ENCODE measurements at places on chromosomes 1 and 21. TPM values are rescaled to one million over a fixed set of nuclear protein-coding genes. Genes with fewer than 3 reads are reported as not detected.

GRCh38 chr1:86640161-86640670, 64.2 kb upstream of the SH3GLB1 start:
- no peak overlapping the region for H3K4me3 ChIP-seq
- no peaks in the 10 kb centered on the region for H3K4me1 ChIP-seq
- DNase-seq: no peak
- no peak overlapping the region for H3K27ac ChIP-seq
- no peaks in the 10 kb centered on the region for H3K27me3 ChIP-seq

- no peak for DNase-seq
- no peak overlapping the region for H3K27ac ChIP-seq
- H3K27me3 ChIP-seq: peaks cover 9% of the 10 kb centered on the region
- no peak overlapping the region for H3K4me3 ChIP-seq
These were observed 10.0 kb upstream of the RAB7B start for GRCh38 chr1:206013026-206013795.

GRCh38 chr1:198833706-198834503, 195.1 kb downstream of the PTPRC start:
- H3K27ac ChIP-seq: no peak overlapping the region
- no peaks in the 10 kb centered on the region for H3K4me1 ChIP-seq
- DNase-seq: no peak
- H3K27me3 ChIP-seq: no peaks in the 10 kb centered on the region
- no peak overlapping the region for H3K4me3 ChIP-seq

GRCh38 chr1:55210990-55211801, 4.0 kb downstream of the USP24 start:
- peaks cover 6% of the 10 kb centered on the region for H3K36me3 ChIP-seq
- peaks cover 15% of the 10 kb centered on the region for H3K4me1 ChIP-seq
- no peaks in the 10 kb centered on the region for H3K27me3 ChIP-seq

DNA sequence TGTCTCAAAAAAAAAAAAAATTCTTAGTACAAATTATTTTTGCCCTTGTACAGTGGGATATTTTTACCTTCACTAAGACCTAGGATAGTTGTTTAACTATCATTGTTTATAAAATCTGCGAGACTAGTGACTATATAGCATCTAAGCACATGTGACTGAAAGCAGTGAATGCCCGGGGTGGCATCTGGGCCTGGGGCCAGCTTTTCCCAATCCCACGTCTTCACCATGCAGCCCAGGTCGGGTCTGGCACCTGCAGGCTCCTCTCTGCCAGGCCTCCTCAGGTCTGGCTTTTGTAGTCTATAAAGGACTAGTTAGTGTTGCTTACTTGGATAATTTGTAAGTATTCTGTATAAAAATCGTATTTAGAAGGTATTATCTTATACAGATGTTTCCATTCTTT, 40.8 kb downstream of the CBS start:
- no peak for DNase-seq
- H3K27ac ChIP-seq: no peak overlapping the region
- peaks cover 21% of the 10 kb centered on the region for H3K36me3 ChIP-seq
- no peaks in the 10 kb centered on the region for H3K27me3 ChIP-seq

DNA sequence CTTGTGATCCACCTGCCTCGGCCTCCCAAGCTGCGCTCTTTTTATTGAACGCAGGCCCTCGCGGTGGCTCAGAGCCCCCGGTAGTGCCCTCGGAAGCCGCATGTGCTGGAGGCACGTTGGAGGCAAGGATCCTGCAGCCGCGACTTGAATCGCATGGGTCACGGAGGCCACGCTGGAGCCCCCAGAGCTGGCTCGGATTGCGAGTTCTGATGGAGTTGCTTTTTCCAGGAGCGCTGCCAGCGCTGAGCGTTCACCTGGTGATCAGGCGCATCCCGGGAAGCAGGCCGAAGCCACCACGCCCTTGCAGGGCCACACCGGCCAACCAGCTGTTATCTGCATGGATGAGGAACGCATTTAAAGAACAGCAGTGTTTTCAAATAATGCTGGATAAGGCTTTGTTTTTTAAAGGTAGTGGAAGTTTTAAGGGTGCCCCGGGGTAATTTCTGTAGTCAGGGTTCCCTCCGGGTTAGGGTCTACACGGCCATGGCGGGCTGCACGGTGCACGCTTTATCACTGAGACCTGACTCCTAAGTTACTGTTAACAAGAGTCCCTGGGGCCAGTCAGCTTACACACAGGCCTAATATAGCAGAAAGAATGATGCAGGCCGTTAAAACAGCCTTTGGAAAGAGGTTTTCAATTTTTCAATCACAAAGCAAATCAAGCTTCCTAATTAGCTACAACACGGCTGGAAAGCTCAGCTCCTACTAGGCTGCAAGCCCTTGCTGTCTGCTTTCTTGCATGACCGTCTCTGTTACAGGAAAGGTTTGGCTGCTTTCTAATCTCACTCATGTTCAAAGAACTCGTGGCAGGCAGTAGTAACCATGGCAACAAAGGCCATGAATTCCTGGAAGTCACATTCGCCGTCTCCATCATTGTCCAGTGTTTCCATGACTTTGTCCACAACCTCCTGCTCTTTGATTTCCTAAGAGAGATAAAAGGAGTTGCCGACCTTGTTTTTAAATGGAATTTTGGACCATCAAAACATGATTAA, 6.0 kb downstream of the S100B start:
- DNase-seq: no peak
- H3K4me1 ChIP-seq: no peaks in the 10 kb centered on the region
- H3K27me3 ChIP-seq: 0 out of 2 replicates have a peak, but pooled peaks cover 3% of the 10 kb centered on the region
- H3K36me3 ChIP-seq: no peaks in the 10 kb centered on the region
- no peak overlapping the region for H3K4me3 ChIP-seq

GRCh38 chr1:9010781-9011323, 15.4 kb downstream of the SLC2A7 start:
- no peak overlapping the region for H3K4me3 ChIP-seq
- no peak for DNase-seq
- no peak overlapping the region for H3K27ac ChIP-seq
- H3K27me3 ChIP-seq: no peaks in the 10 kb centered on the region

GRCh38 chr1:156368889-156369684, at the start of gene RHBG:
Gene RHBG, plus strand, starts transcription at chr1:156369211. Its CDS starts 39 bp downstream, at chr1:156369250.
- H3K27me3 ChIP-seq: no peaks in the 10 kb centered on the region
- no peak within 1 kb of the TSS for H3K27ac ChIP-seq
- H3K36me3 ChIP-seq: no peaks in the 10 kb centered on the region
- H3K4me1 ChIP-seq: no peaks in the 10 kb centered on the region
- DNase-seq: no peak
- H3K4me3 ChIP-seq: no peak within 1 kb of the TSS

- no peak overlapping the region for H3K4me3 ChIP-seq
- DNase-seq: peak; percentile 25
- H3K36me3 ChIP-seq: no peaks in the 10 kb centered on the region
- H3K27ac ChIP-seq: no peak overlapping the region
These were observed 5.6 kb downstream of the OSBPL9 start for GRCh38 chr1:51622455-51622913.

GRCh38 chr21:46562964-46563607, 41.8 kb downstream of the S100B start:
- peaks cover 13% of the 10 kb centered on the region for H3K36me3 ChIP-seq
- H3K4me3 ChIP-seq: no peak overlapping the region
- H3K27ac ChIP-seq: no peak overlapping the region
- H3K27me3 ChIP-seq: no peaks in the 10 kb centered on the region
- no peaks in the 10 kb centered on the region for H3K4me1 ChIP-seq
- no peak for DNase-seq

DNA sequence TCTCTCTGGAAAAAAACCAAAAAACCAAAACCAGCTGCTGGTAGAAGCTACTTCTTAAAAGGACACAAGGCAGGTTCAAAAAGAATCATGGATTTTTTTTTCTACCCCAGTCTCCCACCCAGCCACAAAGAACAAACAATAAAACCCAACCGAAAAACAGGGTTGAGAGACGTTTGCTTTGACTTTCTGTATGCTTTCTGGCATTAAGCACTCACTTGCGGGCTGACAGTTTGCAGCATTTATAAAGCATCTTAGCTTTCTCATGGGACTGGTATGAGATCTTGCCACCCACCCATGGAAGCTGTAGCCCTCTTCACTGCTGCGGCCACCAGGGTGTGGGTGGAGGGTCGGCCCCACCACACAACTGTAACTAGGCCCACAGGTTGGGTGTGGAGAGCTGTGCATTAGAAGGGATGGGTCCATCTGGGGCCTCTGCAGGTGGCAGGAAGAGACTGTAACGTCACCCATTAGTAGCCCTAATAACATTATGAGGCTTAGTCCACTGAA, 165.7 kb downstream of the RHOU start:
- no peaks in the 10 kb centered on the region for H3K36me3 ChIP-seq
- H3K27me3 ChIP-seq: peaks cover 5% of the 10 kb centered on the region
- H3K27ac ChIP-seq: no peak overlapping the region
- peaks cover 23% of the 10 kb centered on the region for H3K4me1 ChIP-seq
- DNase-seq: no peak

DNA sequence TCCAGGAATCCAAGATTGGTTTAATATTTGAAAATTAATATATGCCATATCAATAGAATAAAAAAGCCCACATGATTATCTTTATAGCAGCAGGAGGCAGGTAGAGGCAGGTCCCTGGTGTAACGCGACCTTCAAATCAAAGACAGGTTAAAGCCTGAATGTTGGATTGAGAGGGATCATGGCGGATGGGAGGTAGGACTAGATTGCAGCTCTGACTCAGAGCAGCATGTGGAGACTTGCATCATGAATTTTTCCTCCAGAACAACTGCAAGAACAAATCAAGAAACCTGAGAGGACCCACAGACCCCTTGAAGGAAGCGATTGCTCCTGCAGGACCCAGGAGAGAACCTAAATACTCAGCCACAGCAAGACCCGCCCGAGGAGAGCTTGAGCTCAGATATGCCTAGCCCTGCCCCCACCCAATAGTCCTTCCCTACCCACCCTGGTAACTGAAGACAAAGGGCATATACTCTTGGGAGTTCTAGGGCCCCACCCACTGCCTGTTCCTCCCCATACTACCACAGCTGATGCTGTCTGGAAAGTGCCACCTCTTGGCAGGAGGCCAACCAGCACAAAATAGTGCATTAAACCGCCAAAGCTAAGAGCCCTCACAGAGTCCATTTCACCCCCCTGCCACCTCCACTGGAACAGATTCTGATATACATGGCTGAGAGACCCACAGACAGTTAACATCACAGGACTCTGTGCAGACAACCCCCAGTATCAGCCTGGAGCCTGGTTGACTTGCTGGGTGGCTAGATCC, 19.5 kb downstream of the S100B start:
- peaks cover 11% of the 10 kb centered on the region for H3K4me1 ChIP-seq
- peak; percentile 75 for DNase-seq
- H3K4me3 ChIP-seq: no peak overlapping the region
- H3K27me3 ChIP-seq: no peaks in the 10 kb centered on the region

DNA sequence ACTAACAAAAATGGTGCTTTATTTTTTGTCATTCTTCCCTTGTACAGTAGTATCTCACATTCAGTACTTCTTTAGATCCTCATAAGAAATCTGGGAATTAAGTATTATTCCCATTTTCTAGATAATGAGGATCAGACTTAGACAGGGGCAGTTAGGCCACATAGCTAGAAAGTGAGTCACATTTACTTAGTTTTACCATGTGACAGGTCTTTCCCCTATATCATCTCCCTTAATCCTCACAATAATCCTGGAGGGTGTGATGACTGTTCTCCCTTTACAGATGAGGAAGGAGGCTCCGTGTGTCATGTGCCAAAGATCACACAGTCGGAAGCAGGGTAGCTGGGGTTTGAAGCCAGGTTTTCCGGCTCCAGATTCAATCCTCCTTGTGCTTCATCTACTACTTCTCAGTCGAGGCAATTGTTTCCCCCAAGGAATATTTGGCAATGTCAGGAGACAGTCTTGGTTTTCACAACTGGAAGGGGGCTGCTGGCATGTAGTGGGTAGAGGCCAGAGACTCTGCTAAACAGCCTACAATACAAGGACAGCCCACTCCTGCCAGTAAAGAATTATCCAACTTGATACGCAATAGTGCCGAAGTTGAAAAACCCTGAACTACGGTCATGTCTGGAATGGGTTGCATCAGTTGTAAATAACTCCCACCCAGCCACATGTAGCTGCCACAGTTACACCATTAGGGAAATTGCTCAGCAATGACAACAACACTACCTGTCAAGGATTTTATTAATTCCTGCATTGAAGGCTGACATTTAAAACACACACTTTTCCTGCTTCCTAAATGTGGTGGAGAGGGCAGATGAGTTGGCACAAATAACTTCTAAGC, 54.5 kb downstream of the C8B start:
- H3K4me1 ChIP-seq: no peaks in the 10 kb centered on the region
- H3K27ac ChIP-seq: no peak overlapping the region

GRCh38 chr1:42272920-42273319, 62.1 kb downstream of the FOXJ3 start:
- no peak overlapping the region for H3K27ac ChIP-seq
- no peaks in the 10 kb centered on the region for H3K4me1 ChIP-seq
- peaks cover 39% of the 10 kb centered on the region for H3K36me3 ChIP-seq
- H3K27me3 ChIP-seq: no peaks in the 10 kb centered on the region

- H3K27me3 ChIP-seq: no peaks in the 10 kb centered on the region
- H3K36me3 ChIP-seq: peaks cover 83% of the 10 kb centered on the region
These were observed 74.6 kb downstream of the USP24 start for GRCh38 chr1:55140546-55140983.

DNA sequence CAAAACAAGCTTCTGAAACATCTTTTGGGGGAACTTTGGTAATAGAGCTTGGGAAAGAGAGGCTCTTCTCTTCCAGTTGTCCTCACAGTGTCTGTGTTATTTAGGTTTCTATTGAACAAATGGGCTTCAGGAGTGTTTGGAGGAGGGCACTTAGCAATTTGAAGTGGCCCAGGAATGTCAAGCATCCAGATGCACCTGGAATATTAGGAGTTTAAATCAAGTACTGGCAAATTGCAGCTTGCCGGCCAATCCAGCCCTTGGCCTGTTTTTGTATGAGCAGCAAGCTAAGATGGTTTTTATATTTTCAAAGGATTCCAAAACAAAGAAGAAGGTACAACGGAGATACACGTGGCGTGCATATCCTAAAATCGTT, 94.7 kb downstream of the CCDC185 start:
- H3K4me3 ChIP-seq: no peak overlapping the region
- H3K4me1 ChIP-seq: no peaks in the 10 kb centered on the region
- no peaks in the 10 kb centered on the region for H3K36me3 ChIP-seq
- H3K27ac ChIP-seq: no peak overlapping the region
- no peak for DNase-seq

GRCh38 chr1:12677565-12677964, 33.7 kb downstream of the AADACL4 start:
- no peaks in the 10 kb centered on the region for H3K4me1 ChIP-seq
- no peak for DNase-seq
- H3K36me3 ChIP-seq: no peaks in the 10 kb centered on the region
- no peaks in the 10 kb centered on the region for H3K27me3 ChIP-seq
- no peak overlapping the region for H3K4me3 ChIP-seq

GRCh38 chr1:241607497-241607896, 32.7 kb downstream of the CHML start:
- H3K4me1 ChIP-seq: 0 out of 2 replicates have a peak, but pooled peaks cover 7% of the 10 kb centered on the region
- no peak overlapping the region for H3K27ac ChIP-seq
- no peak for DNase-seq
- H3K4me3 ChIP-seq: no peak overlapping the region

TMEM79 gene
- 2.6 TPM for total RNA-seq

CA6 gene
- total RNA-seq: not detected

CHAF1B gene
- total RNA-seq: 18.7 TPM

PLPP3 gene
- not detected for total RNA-seq

L1TD1 gene
- total RNA-seq: not detected

GPR89A gene
- 29.3 TPM for total RNA-seq

AGL gene
- 9.8 TPM for total RNA-seq

CFH gene
- 84.2 TPM for total RNA-seq

FMN2 gene
- not detected for total RNA-seq

UBL4B gene
- not detected for total RNA-seq

SPATC1L gene
- total RNA-seq: 27.5 TPM
